Activated CD4-positive, alpha-beta T cell treated with anti-CD3 and anti-CD28 coated beads, Interleukin-2, amount 50 U/mL, for 4 hours (primary cell): ENCODE measurements at places on chromosomes 1 and 21.
A peak's percentile ranks its signal among the peaks of the same experiment; 100 is the strongest.

- DNase-seq, result no peak
These were observed 9.6 kb upstream of the CYB5R1 start for GRCh38 chr1:202976633-202977032.

- peak; percentile 89 for DNase-seq
These were observed 92.5 kb upstream of the RUNX3 start for GRCh38 chr1:25022361-25023189.

DNA sequence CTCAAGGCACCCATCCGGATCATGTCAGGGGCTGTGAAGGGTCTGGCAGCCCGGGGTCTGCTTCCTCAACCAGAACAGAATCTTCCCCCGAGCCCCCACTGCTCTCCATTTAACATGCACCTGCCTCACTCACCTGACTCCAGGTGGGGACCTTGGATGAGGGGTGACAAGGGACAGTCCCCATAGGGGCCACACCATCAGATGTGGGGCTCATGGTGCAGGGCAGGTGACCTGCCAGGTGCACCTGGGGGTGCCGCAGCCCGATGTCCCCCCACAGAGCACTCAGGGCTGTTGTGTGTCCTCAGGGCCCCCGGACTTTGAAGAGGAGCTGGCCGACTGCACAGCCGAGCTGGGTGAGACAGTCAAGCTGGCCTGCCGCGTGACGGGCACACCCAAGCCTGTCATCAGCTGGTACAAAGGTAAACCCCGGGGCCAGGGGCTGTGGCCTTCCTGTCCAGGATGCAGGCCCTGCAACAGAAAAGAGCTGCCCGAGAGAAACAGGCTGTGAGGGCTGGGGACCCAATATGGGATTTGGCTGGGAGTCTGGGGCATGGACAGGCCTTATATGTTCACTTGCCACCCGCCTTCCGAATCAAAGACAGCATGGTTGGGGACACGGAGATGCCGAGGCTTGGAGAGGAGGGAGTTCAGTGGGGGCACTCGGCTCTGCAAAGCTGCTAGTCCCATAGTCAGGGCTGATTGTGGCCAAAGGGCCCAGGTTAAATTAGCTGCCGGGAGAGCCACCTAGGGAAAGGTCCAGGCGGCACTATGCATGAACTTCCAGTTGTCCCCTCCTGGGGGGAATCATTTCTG lies 64.6 kb downstream of the TRIM11 start:
- no peak for DNase-seq

GRCh38 chr1:2574350-2574749 lies 12.2 kb upstream of the PRXL2B start:
- DNase-seq, result no peak
